Renal pelvis (tissue), 12 donors: ENCODE measurements at places on chromosomes 11 and 22.
A peak's percentile ranks its signal among the peaks of the same experiment; 100 is the strongest.

DNA sequence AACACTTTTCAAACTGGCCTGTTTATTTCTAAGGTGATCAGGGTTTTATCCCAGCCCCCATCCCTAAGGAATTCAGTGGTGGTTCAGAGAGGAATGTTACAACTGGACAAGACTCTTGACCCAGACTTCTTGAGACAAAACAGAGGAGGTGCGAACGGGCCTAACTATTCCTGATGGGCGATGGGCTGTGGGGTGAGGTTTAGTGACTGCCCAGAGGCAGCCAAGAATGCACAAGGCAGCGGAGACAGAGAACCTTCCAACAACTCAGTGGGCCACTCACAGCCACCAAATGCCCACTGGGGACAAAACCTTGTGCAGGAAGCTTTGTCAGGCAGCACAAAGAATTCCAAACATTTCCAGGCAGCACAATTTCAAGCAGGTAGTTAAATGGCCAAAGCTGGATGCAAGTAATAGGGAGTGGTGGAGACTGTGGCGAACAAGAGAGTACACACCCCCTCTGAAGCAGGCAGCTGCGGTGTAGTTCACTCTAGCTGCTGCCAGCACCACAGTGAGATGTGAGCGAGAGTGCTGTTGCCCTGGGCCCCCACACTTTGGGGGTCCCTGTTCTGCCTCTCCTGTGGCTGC is 29.2 kb downstream of the SCUBE1 start:
- DNase-seq: no peak

DNA sequence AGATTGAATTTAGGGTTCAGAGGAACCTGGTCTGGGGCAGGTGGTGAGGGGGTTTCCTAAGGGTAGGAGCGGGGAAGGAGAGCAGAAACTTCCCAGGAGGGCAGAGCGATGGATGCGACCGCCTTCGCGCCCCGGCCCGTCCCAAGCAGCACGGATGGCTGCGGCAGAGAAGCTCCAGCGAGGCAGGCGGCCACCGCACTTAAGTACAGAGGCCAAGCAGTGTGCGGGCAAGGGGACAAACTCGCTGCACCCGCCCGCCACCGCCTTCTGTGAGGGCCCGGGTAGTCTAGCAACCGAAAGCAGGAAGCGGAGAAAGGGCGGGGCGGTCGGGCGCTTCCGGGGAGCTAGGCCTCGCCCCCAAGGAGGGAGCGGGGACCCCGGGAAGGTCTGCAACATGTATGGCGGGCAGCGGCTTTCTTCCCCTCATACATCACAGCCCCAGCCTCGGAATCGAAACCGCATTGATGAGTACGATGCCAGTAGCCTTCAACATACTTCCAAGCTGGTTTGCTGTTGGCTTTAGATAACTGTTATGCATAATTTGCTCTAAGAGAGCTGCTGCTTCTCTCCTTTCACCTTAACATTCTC is at the start of gene AGBL2:
Gene AGBL2, minus strand, starts transcription at position 288 of the 588 bp plus-strand sequence. CDS start 719 bp downstream, outside the sequence.
- peak; percentile 68 for DNase-seq

DNA sequence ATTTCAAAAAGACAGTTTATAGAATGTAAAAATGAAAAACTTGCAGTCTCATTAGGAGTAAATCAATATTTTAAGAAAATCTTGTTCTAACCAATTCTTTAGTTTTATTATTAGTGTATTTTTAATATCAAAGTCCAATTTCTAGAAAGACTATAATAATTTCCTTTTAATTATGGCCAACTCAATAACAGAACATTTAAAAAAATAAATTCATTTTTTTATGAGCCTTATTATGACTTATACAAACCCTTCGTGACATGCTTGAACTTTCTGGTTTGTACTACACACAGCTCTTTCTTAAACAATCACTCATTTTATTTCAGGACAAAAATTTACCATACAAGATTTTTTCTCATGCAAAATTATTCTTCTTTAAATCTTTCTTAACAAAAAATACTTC is 11.7 kb upstream of the MRGPRE start:
- DNase-seq: no peak

- no peak for DNase-seq
Measured at GRCh38 chr11:111376181-111376871, 2.7 kb downstream of the POU2AF1 start.

- DNase-seq: no peak
Measured at GRCh38 chr22:17744430-17744829, 29.8 kb downstream of the BID start.

- no peak for DNase-seq
Measured at GRCh38 chr11:27973851-27974536, 134.0 kb downstream of the KIF18A start.

- DNase-seq: no peak
Measured at GRCh38 chr11:44811841-44812448, 85.2 kb downstream of the TSPAN18 start.

DNA sequence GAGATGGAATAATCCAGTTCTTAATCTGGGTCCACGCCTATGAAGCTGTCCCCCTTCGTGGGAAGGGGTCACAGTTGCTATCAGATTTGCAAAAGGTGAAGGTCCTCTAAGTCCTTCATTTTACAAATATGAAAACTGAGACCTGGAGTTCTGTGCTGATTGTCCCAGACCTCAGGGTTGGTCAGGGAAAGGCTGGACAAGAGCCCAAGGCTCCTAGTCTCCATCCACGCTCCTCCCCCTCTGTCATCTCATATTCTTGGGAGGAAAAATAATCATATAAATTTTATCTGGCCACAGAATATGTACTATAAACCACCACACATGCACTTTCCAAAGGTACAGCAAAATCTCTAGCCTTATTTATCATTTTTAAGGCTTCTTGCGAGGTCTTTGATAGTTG is 5.5 kb downstream of the PACSIN2 start:
- no peak for DNase-seq

GRCh38 chr22:48795664-48796063 is 1032.0 kb downstream of the BRD1 start:
- DNase-seq: no peak

GRCh38 chr11:73310661-73311393 is 2.8 kb downstream of the ARHGEF17 start:
- no peak for DNase-seq

- DNase-seq: no peak
Measured at GRCh38 chr11:2865922-2866577, 19.5 kb downstream of the CDKN1C start.

- DNase-seq: peak; percentile 60
Measured at GRCh38 chr11:15769203-15769602, 587.1 kb downstream of the SOX6 start.

GRCh38 chr11:36454941-36455631 is 55.0 kb downstream of the TRAF6 start:
- no peak for DNase-seq

DNA sequence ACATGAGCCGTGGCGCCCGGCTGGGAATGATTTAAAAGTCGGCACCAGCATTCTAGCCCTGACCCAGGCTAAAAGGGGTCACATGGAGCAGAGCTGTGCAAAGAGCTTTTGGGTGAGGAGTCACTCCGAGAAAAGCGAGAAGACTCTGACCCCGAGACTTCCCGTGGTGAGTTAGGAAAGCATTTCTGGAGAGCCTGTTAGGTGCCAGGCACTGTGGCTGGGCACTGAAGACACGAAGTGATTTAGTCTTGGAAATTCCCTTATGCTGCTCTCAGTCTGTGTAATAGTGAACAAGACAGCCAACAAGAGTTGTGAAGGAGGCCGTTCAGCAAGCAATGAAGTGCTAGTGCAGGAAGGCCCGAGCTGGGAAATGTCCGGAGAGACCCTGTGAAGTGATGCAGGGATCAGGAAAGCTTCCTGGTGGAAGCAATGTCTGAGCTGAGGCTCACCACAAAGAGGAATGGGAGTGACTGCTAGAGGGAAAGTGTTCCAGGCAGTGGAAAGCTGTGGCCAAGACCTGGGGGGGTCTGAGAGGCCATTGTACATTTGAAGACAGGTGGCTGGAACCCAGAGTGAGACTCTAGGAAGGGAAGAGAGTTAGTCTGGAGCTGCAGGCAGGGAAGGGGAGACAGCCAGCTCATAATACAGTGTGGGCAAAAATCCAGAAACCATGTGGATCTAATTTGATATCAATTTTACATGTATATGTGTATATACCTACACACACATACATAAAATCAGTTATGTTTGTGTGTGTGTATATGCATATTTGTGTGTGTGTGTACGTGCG is 31.6 kb downstream of the MARK2 start:
- DNase-seq: no peak

- DNase-seq: no peak
Measured at GRCh38 chr11:126838779-126839178, 161.8 kb downstream of the KIRREL3 start.

- no peak for DNase-seq
Measured at GRCh38 chr11:133924661-133925060, 32.1 kb downstream of the IGSF9B start.
